ENCODE measurements at places on chromosomes 3 and 15.

- no peak for DNase-seq
These were observed 1389.3 kb upstream of the ALCAM start for GRCh38 chr3:103977417-103977816.

DNA sequence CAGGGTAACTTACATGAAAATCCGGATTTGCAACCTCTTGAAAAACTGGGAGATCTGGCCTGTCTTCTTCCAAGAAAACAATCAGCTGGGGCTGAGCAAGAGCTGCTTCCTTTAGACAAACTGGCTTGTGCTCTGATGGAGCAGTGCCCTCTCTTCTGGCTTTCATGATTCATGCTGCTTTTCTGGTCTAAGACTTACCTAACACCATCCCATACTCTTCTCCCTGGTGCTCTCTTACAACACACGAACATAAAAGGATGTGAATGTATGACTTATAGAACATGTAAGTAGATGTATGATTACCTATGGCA, 9.9 kb downstream of the TJP1 start:
- DNase-seq: no peak

DNA sequence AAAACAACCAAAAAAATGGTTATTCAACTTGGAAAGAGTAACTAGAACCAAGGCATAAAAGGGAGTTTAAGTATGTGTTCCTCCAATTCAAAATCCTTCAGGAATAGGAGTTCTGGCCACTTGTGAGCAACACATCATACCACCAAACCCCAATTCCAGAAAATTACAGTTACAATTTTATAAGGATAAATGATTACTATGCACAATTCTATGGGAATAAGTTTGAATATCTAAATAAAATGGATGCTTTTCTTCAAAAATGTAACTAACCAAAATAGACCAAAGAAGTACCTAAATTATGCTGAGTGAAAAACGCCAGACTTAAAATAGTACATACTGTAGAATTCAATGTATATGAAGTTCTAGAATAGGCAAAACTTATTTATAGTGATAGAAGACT, 4.6 kb downstream of the HLTF start:
- no peak for DNase-seq

DNA sequence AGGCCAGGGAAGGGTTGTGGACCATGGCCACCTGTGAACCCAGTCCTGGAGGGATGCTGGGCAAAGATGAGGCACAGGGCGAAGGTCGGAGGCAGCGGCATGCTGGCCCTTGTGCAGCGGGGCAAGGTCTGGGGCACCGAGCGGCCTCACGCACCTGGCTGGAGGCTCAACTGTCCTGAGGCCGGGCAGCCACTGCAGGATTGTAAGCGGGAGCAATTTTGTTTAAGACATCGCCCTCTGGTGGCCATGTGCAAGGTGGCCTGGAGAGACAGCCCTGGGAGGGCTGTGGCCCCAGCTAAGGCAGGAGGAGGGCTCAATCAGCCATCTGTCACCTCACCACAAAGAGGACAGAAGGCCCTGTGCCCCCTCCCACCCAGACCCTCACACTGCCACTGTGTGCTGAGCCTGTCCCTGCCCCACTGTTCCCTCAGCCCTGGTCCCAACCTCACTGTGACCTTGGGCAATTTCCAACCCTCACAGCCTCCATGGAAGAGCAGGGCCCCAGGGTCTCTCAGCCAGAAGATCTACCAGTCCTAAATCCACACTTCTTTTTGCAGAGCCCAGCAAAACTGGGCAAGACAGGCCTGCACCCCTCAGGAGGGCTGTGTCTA, 46.2 kb downstream of the TPRA1 start:
- DNase-seq: peak; percentile 31
